Stimulated activated CD4-positive, alpha-beta T cell treated with anti-CD3 and anti-CD28 coated beads, TNF-alpha, amount 100 ng/mL, for 24 hours (primary cell): ENCODE measurements at places on chromosomes 5 and 9.

DNA sequence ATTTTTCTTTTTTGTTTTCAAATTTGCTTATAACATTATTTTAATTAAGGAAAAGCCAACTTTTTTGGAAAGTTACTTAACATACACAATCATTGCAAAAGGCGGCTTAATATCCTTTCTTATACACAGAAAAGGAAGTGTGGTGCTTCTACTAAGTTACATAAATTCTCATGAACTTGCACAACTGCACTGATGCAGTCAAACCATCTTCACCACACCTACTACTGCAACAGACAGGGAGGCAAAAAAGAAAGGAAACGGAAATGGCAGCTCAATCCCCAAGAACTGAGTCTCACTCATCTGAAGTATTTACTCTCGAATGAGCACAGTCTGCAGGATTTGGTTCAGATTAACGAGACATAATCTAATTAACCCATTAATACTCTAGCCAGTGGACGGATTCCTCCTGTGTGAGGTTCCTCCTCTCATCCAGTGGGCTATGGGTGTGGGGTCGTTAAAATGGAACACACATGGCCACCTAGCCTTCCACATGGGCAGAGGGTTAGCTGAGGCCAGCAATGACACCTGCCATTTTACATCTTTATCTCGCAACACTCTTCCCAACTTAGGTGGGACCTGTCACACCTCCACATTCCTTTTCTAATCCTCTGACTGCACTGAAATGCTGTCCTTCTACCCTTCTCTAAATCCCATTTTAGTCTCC, 30.0 kb downstream of the GOLM1 start:
- DNase-seq = no peak

DNA sequence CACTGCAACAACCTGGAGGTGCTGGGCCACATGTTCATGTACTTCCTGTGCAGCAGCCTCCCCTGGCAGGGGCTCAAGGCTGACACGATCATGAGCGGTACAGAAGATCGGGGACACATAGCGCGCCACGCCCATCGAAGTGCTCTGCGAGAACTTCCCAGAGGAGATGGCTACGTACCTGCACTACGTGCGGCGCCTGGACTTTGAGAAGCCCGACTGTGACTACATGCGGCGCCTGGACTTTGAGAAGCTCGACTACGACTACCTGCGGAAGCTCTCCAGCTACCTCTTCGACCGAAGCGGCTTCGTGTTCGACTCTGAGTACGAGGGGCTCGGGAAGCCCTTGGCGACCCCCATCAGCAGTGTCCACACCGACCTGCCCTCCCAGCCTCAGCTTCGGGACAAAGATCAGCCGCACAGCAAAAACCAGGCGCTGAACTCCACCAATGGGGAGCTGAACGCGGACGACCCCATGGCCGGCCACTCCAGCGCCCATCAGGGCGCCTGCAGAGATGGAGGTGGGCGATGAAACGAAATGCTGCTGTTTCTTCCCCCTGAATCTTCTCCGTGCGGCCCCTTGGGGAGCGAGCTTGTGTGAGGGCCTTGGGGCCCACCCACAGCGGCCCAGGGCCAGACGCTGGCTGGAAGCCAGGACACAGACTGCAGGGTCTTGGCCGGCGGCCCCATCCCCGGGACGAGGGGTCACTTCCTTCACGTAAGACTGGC, 56.5 kb downstream of the JAK2 start:
- no peak for DNase-seq

- no peak for DNase-seq
These were observed 49.6 kb upstream of the RAPGEF6 start for GRCh38 chr5:131684595-131684994.

DNA sequence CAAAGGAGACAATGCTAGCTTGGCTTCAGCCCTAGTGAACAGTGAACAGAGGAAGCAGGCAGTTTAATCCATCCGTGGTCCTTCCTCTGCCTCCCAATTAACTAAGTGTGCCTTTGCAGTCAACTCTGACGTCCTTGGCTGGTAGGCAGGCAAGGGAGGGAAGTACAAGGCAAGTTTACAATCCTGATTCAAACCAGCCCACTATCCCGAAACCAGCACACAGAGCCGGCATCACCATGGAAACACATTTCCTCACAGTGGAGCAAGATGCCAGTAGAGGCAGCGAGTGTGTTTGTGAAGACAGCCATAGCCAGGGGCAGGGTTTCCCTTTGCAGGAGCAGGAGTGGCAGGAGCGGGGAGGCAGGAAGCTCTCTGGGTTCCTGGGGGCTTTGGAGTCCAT, 73.9 kb downstream of the GOLPH3 start:
- DNase-seq = no peak

DNA sequence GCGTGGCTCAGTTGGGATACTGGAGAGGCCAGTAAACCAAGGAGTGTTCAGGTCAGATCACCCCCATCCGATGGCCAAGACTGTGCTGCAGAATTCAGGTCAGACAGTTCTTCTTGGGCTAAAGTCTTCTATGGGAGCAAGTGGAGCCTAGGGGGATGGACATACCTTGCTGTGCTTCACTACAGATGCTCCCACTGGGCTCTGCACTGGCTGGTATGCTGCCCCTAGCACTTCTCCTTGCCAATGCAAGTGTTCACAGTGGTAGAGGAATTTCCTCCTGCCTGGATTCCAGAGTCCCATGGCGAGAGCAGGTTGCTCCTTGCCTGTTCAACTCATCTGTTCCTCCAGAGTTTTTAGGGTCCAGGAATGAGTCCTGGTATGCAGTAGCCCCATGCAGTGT, 134.2 kb upstream of the EDIL3 start:
- no peak for DNase-seq

DNA sequence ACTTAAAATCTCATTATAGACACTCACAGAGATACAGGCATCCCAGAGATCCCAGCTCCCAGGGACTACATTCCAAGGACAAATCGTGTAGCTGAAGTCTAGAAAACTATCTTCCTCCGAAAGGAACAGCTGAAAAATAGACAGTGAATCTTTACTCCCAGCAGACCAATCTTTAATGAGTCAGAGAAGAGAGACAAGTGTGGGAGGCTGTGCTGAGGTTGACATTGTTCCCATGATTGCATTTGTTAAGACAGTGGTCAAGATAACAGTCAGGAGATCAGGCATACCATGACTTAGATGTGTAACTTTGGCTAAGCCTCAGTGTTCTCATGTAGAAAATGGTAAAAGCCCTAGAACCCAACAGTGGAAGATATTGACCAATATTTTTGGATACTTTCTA, 120.7 kb downstream of the PAPPA start:
- no peak for DNase-seq

DNA sequence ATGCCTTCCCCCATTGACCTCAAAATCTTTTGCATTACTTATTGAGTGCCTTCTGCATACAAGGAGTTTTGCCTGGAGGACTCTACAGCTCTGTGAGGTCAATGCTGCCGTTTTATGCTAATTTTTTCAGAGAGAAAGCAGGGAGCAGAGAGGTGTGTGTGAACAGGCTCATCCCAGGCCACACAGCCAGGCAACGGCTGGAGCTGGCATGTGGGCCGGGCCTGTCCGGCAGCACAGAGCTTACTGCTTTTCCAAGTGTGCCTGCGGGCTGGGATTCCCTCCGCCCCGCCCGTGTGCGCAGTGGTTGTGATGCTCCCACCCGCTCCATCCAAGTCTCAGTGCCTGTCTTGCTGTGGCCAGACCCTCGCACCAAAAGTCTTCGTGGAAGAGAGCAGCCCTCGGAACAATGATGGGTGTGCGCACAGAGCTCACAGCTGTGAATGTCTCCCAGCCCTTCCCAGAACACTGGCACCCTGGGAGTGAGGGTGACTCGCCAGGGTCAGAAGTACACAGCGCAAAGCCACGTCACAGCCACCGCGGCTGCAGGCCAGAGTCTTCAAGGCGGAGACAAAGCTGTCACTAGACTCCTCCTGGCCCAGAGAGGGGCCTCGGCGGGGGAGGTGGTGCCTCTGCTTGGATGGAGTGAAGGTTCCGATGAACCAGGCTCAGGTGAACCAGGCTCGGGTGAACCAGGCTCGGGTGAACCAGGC, 82.8 kb downstream of the COL5A1 start:
- no peak for DNase-seq
